Neural progenitor cell (in vitro differentiated cells): ENCODE measurements at places on chromosomes 3 and 15. TPM values are rescaled to one million over a fixed set of nuclear protein-coding genes. Genes with fewer than 3 reads are reported as not detected.

- H3K27ac ChIP-seq: no peak overlapping the region
- no peaks in the 10 kb centered on the region for H3K27me3 ChIP-seq
- no peaks in the 10 kb centered on the region for H3K36me3 ChIP-seq
- H3K4me1 ChIP-seq: no peaks in the 10 kb centered on the region
Measured at GRCh38 chr15:63405159-63405558, 23.5 kb upstream of the CA12 start.

- H3K36me3 ChIP-seq: no peaks in the 10 kb centered on the region
- H3K27ac ChIP-seq: no peak overlapping the region
- H3K27me3 ChIP-seq: no peaks in the 10 kb centered on the region
Measured at GRCh38 chr3:111485086-111485485, 56.9 kb upstream of the CD96 start.

DNA sequence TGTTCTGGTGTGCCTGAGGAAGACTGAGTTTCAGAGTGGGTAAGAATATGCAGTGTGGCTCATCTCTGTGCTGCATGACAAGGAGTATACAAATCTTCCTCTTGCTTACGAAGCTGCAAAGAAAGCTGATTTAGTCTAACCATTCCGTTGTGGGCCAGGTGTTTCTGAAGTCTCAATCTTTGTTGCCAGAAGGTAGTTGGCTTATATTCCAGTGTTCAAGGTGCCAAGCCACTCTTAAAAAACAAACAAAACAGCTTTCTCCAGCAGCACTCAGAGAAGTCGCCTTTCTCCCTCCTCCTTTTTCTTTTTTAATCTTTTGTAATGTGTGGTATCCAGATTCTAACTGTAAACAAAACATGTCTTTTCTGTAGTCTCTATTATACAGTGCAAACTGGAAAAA is 872.4 kb downstream of the NAALADL2 start:
- H3K27me3 ChIP-seq: no peaks in the 10 kb centered on the region
- H3K27ac ChIP-seq: no peak overlapping the region
- no peak overlapping the region for H3K4me3 ChIP-seq
- H3K4me1 ChIP-seq: no peaks in the 10 kb centered on the region
- no peak for DNase-seq

GRCh38 chr3:165193366-165194254 is 2.6 kb downstream of the SLITRK3 start:
- H3K27me3 ChIP-seq: peaks cover 55% of the 10 kb centered on the region
- H3K36me3 ChIP-seq: no peaks in the 10 kb centered on the region
- DNase-seq: peak; percentile 62
- H3K4me1 ChIP-seq: peaks cover 30% of the 10 kb centered on the region
- H3K4me3 ChIP-seq: peak overlapping the region; percentile 83

GRCh38 chr3:143357700-143358099 is 238.1 kb downstream of the CHST2 start:
- no peaks in the 10 kb centered on the region for H3K27me3 ChIP-seq
- DNase-seq: no peak
- peaks cover 19% of the 10 kb centered on the region for H3K4me1 ChIP-seq
- no peaks in the 10 kb centered on the region for H3K36me3 ChIP-seq

GRCh38 chr15:48423896-48424475 is 92.8 kb downstream of the DUT start:
- H3K27me3 ChIP-seq: no peaks in the 10 kb centered on the region
- H3K27ac ChIP-seq: no peak overlapping the region
- DNase-seq: no peak
- peaks cover 9% of the 10 kb centered on the region for H3K4me1 ChIP-seq

DNA sequence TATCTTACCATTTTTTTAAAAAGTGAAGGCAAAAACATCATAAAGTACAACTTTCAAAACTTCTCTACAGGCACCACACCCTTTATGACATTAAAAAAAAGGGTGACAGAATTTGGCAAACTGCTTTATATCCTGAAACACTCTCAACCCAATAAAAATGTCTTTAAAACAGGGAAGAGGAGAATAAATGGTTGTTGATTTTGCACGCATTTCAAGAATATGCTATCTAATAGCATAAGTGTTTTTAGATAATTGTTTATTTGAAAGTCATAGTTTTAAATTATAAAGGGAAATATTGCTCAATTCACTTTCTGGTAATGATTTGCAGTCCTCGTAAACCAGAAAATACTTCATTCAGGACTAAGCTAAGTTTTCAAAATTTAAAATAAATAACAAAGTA is 1.7 kb upstream of the PCOLCE2 start:
- H3K27ac ChIP-seq: no peak overlapping the region
- H3K27me3 ChIP-seq: peaks cover 14% of the 10 kb centered on the region
- H3K4me3 ChIP-seq: no peak overlapping the region
- no peaks in the 10 kb centered on the region for H3K36me3 ChIP-seq
- no peak for DNase-seq

- H3K36me3 ChIP-seq: no peaks in the 10 kb centered on the region
- H3K27me3 ChIP-seq: no peaks in the 10 kb centered on the region
- H3K4me3 ChIP-seq: no peak overlapping the region
- H3K4me1 ChIP-seq: no peaks in the 10 kb centered on the region
- H3K27ac ChIP-seq: no peak overlapping the region
Measured at GRCh38 chr3:106720510-106720909, 656.7 kb upstream of the CCDC54 start.

DNA sequence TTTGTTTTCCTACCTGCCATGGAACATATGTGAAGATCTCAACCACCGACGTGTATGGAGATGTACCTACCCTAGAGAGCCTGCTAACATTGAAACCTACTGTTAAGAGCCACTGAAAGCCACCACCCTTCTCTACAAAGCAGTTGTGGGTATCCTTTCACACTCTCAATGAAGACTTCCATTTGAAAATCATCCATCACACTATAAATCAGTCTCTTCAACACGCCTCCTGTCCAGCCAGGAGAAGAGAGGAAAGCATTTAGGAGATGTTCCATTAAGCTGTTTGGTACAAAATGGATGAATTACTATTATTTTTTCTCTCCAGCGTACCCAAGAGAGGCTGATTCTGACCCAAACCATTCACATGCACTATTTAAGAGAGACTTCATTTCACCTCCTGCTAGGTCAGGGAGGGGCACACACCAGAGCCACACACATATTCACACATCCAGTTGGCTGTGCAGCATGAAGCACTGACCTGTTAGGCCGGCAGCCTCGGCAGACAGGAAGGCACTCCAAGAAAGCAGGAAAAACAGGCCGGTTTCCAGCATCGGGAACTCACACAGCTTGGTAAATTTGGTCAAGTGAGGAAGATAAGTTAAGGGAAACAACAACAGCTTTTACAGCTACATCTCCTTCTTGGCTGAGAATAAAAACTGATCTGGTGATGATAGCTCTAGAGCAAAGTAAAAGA is 274.5 kb downstream of the SLC9A9 start:
- H3K36me3 ChIP-seq: no peaks in the 10 kb centered on the region
- DNase-seq: no peak

GRCh38 chr15:78255421-78256043 is 8.8 kb upstream of the DNAJA4 start:
- no peak overlapping the region for H3K4me3 ChIP-seq
- H3K27me3 ChIP-seq: no peaks in the 10 kb centered on the region
- no peak overlapping the region for H3K27ac ChIP-seq
- no peaks in the 10 kb centered on the region for H3K4me1 ChIP-seq
- no peak for DNase-seq

DNA sequence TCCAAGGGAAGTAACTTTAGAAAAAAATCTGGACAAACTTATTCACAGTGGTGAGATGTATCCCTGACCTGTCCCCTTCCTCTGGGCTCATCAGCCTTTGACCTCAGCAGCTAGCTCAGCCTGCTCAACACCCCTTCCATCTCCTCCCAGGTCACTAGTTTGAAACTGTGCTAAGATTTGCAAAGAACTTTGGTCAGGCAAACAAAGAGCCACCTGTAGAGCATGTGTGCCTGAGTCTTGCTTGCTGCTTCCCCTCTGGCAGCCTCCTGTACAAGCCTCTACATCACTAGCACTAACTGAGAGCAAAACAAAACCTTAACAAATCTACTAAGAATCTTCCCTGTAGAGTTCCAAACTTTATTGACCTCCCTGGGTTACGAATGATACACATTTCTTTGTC is 43.9 kb downstream of the NR1I2 start:
- H3K4me1 ChIP-seq: peaks cover 23% of the 10 kb centered on the region
- H3K4me3 ChIP-seq: no peak overlapping the region
- H3K36me3 ChIP-seq: no peaks in the 10 kb centered on the region
- DNase-seq: no peak
- H3K27ac ChIP-seq: peak overlapping the region; percentile 25
- H3K27me3 ChIP-seq: no peaks in the 10 kb centered on the region

DNA sequence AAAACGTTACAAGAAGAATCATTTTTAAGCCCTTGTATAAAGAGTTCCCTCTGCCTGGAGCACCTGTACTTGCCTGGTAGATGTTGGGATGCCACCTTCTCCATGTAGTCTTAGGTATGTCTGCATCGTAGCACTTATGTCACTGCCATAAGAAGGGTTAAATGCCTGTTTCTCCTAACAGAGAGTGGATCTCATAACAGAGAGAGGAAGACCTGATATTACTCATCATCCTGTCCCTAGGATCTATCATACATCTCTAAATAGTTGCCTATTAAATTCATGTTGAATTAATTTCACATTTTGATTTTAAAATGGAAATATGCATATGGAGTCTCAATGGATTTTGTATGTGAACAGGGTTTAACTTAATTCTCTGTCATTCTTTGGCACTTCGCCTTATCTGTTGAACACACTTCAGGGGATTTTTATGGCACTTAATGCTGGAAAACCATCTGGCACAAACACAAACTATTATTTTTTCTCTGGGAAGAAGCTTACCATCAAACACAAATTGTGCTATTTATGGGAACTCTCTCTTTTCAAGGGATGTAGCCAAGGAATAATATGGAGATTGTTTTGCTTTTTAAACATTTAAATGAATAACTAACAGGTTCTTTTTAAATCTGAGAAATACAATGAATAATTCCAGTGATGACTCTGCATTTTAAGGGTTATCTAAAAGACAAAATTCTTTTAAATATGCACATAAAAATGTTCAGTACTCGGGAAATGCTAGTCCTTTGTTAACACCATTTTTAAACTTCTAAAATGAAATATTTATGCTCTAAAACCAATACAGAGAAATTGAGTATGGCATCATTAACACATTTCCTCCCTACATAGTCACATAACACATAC is 230.7 kb downstream of the ZNF385D start:
- no peak overlapping the region for H3K4me3 ChIP-seq
- no peaks in the 10 kb centered on the region for H3K4me1 ChIP-seq
- no peaks in the 10 kb centered on the region for H3K27me3 ChIP-seq
- H3K27ac ChIP-seq: no peak overlapping the region
- no peaks in the 10 kb centered on the region for H3K36me3 ChIP-seq

GRCh38 chr15:66682246-66682645 is 19.8 kb upstream of the SMAD6 start:
- H3K27ac ChIP-seq: no peak overlapping the region
- no peaks in the 10 kb centered on the region for H3K27me3 ChIP-seq
- H3K4me1 ChIP-seq: peaks cover 14% of the 10 kb centered on the region

- peaks cover 16% of the 10 kb centered on the region for H3K4me1 ChIP-seq
- no peak overlapping the region for H3K4me3 ChIP-seq
- H3K27me3 ChIP-seq: no peaks in the 10 kb centered on the region
- no peak overlapping the region for H3K27ac ChIP-seq
- no peaks in the 10 kb centered on the region for H3K36me3 ChIP-seq
Measured at GRCh38 chr15:95304947-95305400, 1025.5 kb upstream of the NR2F2 start.

DNA sequence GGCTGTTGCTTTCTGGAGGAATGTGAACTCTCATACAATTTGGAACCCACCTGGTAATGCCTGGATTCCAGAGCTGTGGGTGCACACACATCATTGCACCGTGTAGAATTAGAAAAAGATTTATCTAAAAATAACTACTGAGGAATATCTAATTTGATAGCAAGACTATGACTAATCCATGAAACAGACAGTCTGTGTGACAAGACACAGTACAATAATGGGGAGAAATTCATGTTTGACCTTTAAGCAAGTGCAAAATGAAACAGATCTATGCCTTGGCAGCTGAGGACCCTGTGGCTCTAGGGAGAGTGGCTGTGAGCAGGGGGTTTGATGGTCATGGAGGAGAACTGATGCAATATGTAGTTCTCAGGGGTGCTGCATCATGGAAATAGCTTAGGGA is 7.9 kb upstream of the DOCK3 start:
- DNase-seq: no peak
- no peaks in the 10 kb centered on the region for H3K36me3 ChIP-seq
- no peak overlapping the region for H3K4me3 ChIP-seq
- peaks cover 4% of the 10 kb centered on the region for H3K4me1 ChIP-seq
- no peak overlapping the region for H3K27ac ChIP-seq

GRCh38 chr3:27723001-27723445 is 900 bp upstream of the EOMES start:
- H3K27ac ChIP-seq: no peak overlapping the region
- H3K4me1 ChIP-seq: peaks cover 30% of the 10 kb centered on the region
- DNase-seq: peak; percentile 59
- peaks cover 100% of the 10 kb centered on the region for H3K27me3 ChIP-seq
- H3K4me3 ChIP-seq: peak overlapping the region; percentile 66

DNA sequence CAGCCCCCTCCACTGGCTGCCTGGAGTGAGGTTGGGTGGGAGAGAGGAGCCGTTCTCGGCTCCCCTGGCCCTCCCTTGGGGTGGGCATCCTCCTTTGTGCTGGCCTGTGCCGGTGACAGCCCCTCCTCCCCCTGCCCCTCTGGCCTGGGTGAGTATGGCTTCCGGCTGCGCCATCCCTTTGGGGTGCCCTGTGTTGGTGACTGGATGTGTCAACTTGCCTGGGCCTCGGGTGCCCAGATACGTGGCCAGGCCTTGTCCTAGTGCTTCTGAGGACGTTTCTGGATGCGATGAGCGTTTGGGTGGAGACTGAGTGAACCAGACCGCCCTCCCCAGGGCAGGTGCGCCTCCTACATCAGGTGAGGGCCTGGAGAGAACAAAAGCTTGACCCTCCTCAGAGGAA is 59.7 kb downstream of the PLXNA1 start:
- no peak for DNase-seq
- H3K4me1 ChIP-seq: peaks cover 10% of the 10 kb centered on the region
- H3K27me3 ChIP-seq: no peaks in the 10 kb centered on the region
- no peaks in the 10 kb centered on the region for H3K36me3 ChIP-seq

DNA sequence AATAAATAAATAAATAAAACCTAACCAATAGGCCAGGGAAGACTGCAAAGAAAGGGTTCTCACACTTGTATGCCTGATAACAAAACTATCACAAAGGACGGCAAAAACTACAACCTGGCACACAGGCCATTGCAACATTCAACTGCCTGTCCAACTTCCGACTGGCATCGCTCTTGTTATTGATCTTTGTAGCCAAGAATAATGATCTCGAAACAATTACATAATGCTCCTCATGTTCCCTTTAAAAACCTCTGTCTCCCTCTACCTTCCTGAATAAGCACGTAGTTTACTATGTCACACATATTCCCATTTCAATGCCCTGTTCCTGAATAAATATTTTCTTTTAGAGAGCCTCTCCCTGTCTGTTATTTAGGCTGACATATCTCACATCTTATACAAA is 74.3 kb downstream of the B3GNT5 start:
- H3K27me3 ChIP-seq: no peaks in the 10 kb centered on the region
- peaks cover 15% of the 10 kb centered on the region for H3K4me1 ChIP-seq
- H3K4me3 ChIP-seq: no peak overlapping the region
- DNase-seq: no peak
- no peaks in the 10 kb centered on the region for H3K36me3 ChIP-seq

The HYAL1 gene
- total RNA-seq: 1.6 and 3.0 TPM in 2 replicates

The KLHL40 gene
- not detected in 2 replicates for total RNA-seq

The ZIC4 gene
- total RNA-seq: 0.25 and 0.64 TPM in 2 replicates

The ARL13B gene
- 10.6 and 13.8 TPM in 2 replicates for total RNA-seq

The KNG1 gene
- not detected in 2 replicates for total RNA-seq

The TNFAIP8L3 gene
- total RNA-seq: not detected in 2 replicates
